ENCODE measurements at places on chromosomes 16 and 17.

DNA sequence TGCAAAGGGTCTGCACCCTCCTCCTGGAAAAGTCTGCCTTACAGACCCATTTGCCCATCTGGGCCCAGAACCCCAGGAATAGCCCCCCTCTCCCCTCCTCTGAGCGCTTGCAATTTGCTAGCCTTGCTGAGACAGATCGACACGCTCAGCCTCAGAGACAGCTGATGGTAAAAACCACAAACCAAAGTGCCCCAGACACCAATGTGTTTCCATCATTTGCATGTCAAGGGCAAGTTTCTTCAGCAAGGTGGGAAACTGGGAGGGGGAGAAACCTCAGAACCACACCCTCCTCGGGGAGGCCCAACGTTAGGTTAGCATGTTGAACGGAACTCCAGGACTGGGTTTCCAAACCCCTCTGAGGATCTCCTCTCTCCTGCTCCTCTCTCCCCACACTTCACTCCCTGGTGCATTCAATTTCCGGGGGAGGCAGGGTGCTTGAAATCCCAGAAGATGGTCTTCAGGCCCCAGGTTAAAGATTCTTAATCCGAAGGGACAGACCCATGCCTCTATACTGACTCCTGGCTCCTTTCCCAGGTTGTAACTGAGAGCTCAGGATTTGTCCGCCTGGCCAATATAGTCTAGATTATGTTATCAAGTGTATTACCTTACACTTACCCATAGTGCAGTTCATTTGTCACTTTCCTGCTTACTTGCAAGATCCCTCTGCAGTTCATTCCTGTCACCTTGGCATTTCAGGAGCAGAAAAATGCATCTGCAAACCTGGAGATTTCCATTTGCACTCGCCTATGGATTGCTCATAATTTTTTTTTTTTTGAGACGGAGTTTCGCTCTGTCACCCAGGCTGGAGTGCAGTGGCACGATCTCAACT is 1.3 kb upstream of the CUEDC1 start:
- peak; percentile 38 for DNase-seq

GRCh38 chr17:83174362-83175118 is 95.1 kb downstream of the METRNL start:
- DNase-seq = no peak

DNA sequence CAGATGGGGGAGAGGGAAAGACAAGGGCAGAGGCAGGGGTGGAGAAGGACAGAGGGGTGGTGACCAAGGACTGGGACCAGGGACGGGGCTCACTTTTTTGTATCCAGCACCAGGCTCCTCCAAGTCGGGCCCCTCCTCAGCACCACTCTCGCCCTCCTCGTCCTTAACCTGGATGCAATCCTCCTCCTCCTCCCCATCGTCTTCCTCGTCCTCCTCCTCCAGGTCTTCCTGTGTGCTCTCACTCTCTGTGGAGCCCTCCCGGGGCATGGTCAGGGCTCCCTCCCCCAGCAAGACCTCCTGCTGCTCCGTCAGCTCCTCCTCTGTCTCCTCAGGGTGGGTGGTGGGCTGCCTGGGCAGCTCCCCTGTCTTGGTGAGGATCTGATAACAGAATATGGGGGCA is 16.8 kb downstream of the G6PC3 start:
- DNase-seq = no peak

- no peak for DNase-seq
These were observed 19.0 kb downstream of the GRB2 start for GRCh38 chr17:75386430-75386829.

- DNase-seq = no peak
These were observed 470.1 kb downstream of the SOX9 start for GRCh38 chr17:72590882-72591281.

- no peak for DNase-seq
These were observed 15.5 kb downstream of the MAP1LC3B start for GRCh38 chr16:87407511-87408112.

GRCh38 chr17:31598399-31598782 is 206.9 kb downstream of the RAB11FIP4 start:
- no peak for DNase-seq

DNA sequence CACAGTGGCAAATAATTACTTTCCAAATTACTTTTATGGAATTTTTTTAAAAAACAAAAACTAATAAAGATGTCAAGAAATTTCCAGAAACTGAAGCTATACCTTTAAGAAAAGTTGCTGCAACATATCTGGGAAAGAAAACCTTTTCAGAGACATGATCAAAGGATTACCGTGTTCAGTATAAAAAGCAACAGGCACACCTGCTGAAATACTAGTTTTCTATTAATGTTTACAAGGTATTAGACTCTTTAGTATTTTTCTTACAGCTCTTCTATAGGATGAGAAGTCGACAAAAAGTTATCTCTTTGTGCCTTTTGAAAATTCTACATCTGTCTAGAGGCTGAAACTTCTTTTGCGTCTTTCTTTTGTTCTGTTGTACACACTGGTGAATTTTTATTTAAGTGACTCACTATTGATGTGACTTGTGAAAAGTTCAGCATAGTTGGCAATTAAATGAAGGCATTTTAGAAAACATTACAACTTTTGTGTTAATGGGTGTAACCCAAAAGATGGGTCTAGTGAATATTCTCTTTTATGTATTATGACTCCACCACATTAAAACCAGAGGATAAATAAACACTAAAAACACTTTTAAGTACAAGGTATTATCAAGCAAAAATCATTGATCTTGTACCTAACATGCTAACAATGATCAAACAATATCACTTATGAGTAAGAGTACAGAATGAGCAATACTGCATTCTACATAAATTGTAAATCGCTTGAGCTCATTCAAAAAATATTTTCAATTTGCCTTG is 23.8 kb downstream of the NACA2 start:
- DNase-seq = no peak

GRCh38 chr16:80117556-80118130 is 423.1 kb upstream of the DYNLRB2 start:
- no peak for DNase-seq

DNA sequence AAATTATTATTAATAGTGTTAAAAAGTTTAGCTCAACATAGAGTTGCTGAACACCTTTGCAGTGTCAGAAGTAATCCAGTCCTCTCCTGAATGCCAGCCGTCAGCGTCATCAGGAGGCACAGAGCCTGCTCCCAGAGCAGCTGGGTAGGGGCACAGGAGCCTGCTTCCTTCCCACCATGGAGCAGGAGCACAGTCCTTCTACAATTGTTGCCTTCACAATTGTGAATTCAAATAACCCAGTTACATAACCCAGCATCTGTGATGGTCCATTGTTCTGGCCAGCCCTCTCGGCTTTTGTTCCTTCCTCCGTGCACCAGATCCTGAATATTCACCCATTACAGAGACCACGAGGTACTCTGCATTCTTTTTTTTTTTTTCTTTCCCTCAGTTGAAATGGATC is 393.9 kb upstream of the MAF start:
- DNase-seq = no peak

- DNase-seq = no peak
These were observed 108.0 kb upstream of the CIBAR2 start for GRCh38 chr16:85220125-85220839.

- DNase-seq = no peak
These were observed 41.3 kb downstream of the BAIAP2 start for GRCh38 chr17:81076141-81076679.

DNA sequence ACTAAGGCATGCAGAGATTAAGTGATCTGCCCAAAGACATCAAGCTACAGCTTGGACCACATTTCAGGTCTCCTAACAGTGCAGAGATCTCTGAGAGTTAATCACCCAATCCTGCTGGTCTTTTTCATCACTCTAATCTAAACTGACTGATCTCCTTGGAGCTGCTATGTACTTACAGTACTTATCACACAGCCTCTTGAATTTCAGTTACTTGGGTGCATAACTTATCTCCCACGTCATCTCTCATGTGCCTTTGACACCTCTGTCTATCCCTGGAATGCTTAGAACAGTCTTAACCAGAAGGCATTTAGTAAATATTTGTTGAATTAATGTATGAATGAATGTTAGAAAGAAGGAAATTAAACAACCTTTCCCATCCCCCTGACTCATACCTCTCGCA is 139.0 kb downstream of the SNX11 start:
- no peak for DNase-seq

DNA sequence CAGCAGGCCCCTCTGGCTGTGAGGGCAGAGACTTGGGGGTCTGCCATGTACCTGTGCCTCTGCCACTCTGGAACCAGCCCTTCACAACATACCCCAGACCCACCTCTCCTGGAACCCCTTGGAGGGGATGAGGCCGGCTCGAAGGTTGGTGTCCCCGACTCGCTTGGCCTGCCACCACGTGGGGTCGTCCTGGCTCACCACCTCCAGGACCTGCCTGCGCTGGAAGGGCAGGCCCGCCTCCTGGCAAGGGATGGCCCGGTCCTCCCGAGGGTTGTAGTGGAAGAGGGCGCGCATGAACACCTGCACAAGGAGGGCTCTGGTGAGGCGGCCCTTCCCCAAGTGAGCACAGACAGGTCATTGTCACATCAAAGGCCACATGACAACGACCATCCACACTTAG is 12.2 kb downstream of the MPP3 start:
- no peak for DNase-seq

Measured in activated naive CD8-positive, alpha-beta T cell treated with anti-CD3 and anti-CD28 coated beads for 36 hours (primary cell).